ENCODE measurements at places on chromosomes 3 and 15.

GRCh38 chr15:76483752-76484151 is 147.2 kb downstream of the ISL2 start:
- DNase-seq: no peak

- no peak for DNase-seq
Measured at GRCh38 chr15:74377831-74378766, 10.7 kb upstream of the CYP11A1 start.

GRCh38 chr15:31452595-31453557 is 126.2 kb downstream of the KLF13 start:
- no peak for DNase-seq

GRCh38 chr3:170425491-170426239 is 7.0 kb downstream of the CLDN11 start:
- DNase-seq: no peak

GRCh38 chr15:101669744-101670143 is 17.6 kb upstream of the TM2D3 start:
- no peak for DNase-seq

- DNase-seq: no peak
Measured at GRCh38 chr3:31355807-31356206, 176.9 kb upstream of the STT3B start.

- DNase-seq: no peak
Measured at GRCh38 chr15:33200444-33200843, 5.9 kb upstream of the FMN1 start.

- no peak for DNase-seq
Measured at GRCh38 chr15:45149060-45149459, 19.3 kb downstream of the DUOX1 start.

- no peak for DNase-seq
Measured at GRCh38 chr15:37079726-37080125, 20.6 kb downstream of the MEIS2 start.

GRCh38 chr3:66490984-66491383 is 9.8 kb downstream of the LRIG1 start:
- DNase-seq: no peak

- no peak for DNase-seq
Measured at GRCh38 chr3:107699682-107700081, 176.9 kb downstream of the BBX start.

DNA sequence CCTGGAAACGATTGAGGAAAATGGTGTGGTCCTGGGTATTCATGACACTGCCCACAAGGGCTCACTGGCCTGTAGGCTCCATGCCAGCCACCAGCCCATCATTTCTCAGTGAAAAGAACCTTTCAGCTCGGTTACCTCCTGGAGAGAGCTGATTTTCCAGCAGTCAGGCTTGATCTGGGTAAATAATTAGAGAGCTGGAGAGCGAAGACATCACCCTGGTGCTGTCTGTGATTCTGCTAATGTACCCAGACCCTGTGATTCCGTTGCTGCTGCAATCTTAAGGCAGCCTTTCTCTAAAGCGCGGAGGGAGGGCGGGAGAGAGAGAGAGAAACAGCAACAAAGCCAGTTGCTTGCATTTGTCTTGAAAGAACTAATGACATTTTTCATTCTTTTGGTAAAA is 221.9 kb upstream of the TOPAZ1 start:
- no peak for DNase-seq

GRCh38 chr3:100086401-100086800 is 27.9 kb downstream of the FILIP1L start:
- DNase-seq: no peak

GRCh38 chr3:141279077-141279967 is 47.7 kb downstream of the PXYLP1 start:
- no peak for DNase-seq

DNA sequence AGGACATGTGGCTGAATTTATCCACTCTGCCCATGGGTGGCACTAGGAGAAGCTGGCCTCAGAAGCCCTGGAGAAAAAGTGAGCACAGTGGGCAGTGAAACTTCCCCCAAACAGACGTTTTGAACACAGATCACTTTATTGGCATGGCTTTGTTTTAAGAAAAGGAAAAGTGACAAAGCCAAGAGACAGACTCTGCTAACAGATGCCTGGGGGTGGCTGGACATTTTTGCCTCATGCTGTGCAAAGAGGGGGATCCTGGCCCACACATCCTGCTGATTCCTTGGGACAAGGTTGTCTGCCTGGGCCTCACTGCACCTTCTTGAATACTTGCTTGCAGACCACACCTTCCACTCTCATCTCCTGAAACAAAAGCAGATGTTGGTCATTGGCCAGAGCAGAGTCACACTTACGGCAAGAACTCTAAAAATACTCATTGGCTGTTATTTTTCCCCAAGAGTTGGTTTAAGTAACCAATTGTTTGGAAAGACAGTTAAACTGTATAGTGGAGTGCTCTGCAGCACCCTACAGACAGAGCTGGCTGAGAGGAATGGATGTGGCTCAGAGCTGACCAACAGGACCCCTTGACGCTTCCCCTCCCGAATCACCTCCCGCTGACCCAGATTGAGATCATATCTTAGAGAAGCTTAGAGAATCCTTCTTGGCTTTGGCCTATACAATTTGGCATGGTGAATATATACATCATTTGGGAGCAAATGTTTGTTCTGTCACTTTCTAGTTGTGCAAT is 22.0 kb downstream of the RBP1 start:
- no peak for DNase-seq

GRCh38 chr3:51940648-51941462 is 849 bp downstream of the RRP9 start:
- DNase-seq: no peak

DNA sequence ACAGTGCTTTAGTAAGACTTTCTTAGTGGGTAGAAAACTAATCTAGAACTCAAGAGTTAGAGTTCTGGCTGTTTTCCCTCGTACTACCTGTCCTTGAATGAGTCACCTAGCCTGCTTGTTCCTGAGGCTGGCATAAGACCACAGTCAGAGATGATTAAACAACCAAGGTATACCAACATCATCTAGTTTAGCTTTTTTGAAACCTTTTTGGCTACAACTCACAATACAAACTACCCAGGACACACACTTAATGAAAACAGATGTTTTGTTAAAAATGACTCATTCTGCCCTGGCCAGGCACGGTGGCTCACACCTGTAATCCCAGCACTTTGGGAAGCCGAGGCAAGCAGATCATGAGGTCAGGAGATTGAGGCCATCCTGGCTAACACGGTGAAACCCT is 4.6 kb downstream of the MCCC1 start:
- no peak for DNase-seq
